Activated naive CD4-positive, alpha-beta T cell treated with anti-CD3 and anti-CD28 coated beads, Interleukin-2, amount 50 U/mL, for 16 hours (primary cell): ENCODE measurements at places on chromosomes 11 and 22.

GRCh38 chr22:46958658-46959057, 196.2 kb downstream of the TBC1D22A start:
- no peak for DNase-seq

GRCh38 chr11:104159356-104159755, 4.6 kb downstream of the PDGFD start:
- no peak for DNase-seq

DNA sequence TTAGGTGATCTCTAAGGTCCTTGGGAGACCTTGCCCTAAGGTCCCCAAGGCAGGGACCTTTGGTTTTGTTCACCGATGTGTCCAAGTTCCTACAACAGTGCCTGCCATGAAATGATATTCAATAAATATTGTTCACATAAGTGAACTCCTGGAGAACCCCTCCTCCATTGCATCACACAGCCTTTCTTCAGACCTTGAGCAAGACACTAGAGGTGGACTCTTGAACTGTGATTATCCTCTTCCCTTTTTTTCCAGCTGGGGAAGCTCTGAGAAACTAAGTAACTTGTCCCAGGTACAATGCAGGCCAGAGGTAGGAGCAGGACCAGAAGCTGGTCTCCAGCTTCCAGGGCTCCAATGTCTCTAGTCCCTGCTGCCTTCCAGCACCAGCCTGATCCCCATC, 76.6 kb upstream of the LMO1 start:
- no peak for DNase-seq

DNA sequence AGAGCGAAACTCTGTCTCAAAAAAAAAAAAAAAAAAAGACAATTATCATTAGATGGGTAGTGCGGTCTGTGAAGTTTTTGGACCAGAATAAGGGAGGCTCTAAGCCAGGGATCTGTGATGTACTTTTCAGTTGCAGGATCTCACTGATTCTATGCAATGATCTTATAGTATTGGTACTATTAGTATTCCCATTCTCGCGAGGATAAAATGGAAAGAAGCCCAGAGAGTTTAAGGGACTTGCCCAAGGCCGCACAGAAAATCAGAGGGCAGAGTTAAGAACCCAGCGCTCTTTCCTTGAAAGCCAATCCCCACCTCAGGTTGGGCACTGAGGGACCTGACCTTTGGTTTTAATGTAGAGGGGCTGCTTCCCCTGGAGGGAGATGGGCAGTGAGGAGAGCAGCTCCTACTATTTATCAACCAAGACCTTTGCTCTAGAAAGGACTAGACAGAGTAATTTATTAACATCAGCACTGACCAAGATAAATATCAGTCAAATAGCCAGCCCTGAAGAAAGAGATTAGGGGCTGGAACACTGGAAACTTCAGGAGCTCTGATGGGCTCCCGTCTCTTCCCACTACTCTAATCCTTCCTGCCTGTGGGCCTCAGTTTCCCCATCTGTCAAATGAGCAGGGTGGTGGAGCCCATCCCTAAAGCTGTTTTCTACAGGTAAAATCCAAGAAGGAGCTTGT, 6.0 kb downstream of the NIPSNAP1 start:
- no peak for DNase-seq

- no peak for DNase-seq
These were observed 917.6 kb downstream of the NTM start for GRCh38 chr11:132288036-132288435.
